ENCODE measurements at places on chromosomes 2 and 18. TPM values are rescaled to one million over a fixed set of nuclear protein-coding genes. Genes with fewer than 3 reads are reported as not detected.

Gene ANKRD30B
- total RNA-seq, result not detected

Gene TRIM43
- 0.25 TPM for total RNA-seq

Gene MZT2A
- 130 TPM for total RNA-seq

Gene UGT1A8
- total RNA-seq, result not detected

DNA sequence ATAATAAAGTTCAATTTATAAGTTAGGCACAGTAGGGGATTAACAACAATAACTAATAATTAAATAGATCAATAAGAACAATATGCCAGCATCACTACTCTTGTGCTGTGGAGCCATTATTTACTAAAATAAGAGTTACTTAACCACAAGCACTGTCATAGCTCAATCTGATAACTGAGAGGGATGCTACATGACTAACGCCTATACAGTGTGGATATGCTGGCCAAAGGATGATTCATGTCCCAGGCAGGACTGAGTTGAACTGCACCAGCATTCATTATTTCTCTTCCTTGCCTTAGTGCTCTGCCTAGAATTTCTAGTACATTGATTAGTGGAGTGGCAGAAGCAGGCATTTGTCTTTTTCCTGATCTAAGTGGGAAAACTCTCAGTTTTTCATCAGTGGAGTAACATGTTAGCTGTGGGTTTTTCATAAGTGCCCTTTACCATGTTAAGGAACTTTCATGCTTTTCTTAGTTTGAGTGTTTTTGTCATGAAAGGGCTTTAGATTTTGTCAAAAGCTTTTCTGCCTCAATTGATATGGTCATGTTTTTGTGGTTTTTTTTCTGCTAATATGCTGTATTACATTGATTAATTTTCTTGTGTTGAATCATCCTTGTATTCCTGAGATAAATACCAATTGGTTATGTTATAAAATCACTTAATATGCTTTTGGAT is 21.7 kb downstream of the KIAA1328 start:
- H3K27ac ChIP-seq, result peak overlapping the region; percentile 7
- no peak for DNase-seq
- no peak overlapping the region for H3K4me3 ChIP-seq
- H3K4me1 ChIP-seq, result peaks cover 7% of the 10 kb centered on the region
- H3K36me3 ChIP-seq, result peaks cover 29% of the 10 kb centered on the region
- H3K27me3 ChIP-seq, result no peaks in the 10 kb centered on the region

DNA sequence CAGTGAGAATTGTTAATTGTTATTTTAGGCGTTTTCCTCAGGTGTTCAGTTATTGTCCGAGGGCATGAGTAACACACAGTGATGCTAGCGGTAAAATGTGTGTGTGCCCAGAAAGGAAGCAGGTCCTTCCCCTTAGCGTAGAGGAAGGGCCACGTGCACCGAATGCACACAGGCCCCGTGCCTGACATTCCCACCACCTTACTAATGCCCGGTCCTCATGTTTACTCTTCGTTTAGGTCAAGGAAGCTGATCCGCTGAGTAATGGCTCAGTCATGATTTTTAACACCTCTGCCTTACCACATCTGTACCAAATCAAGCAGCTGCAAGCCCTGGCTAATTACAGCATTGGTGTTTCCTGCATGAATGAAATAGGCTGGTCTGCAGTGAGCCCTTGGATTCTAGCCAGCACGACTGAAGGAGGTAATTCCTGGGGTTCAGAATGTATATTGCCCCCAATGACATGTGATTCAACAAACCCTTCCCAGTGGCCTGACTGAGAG is 76.7 kb downstream of the MERTK start:
- no peak overlapping the region for H3K4me3 ChIP-seq
- no peak overlapping the region for H3K27ac ChIP-seq
- H3K4me1 ChIP-seq, result peaks cover 12% of the 10 kb centered on the region
- no peaks in the 10 kb centered on the region for H3K36me3 ChIP-seq

DNA sequence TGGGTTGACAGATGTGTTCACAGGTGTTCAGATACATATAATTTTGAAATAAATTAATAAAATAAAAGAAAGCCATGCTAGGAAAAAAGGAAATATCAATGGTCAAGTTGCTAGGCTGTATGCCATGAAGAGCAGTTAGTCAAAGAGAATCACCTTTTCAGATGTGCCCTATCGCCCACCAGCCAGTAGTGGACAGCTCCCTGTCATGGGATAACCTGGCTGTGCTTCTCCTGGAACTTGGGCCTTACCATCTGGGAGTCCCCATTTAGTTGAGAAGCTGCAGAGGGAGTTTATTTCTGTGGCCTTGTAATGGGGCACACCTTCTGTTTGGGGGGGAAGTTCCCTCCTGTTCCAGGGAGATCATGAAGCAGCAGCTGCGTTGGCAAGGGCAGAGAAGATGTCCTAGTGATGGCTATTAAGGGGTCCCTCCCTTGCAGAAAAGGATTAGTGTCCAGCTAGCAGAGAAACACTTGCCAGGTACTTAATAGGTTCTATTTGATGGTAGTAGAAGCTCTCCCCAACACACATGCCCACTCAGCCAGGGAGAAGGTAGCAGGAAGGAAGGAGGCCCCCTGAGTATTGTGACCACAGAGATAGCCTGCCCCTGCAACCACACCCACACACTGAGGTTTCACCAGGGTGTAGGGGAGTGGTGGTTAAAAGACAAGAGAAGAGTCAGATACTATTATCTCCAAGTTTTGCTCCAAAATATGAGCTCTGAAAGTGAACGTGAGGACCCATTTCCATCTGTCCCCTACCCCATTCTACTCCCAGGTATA is 117.7 kb downstream of the B3GNT2 start:
- DNase-seq, result peak; percentile 24
- H3K36me3 ChIP-seq, result no peaks in the 10 kb centered on the region
- peaks cover 40% of the 10 kb centered on the region for H3K4me1 ChIP-seq
- H3K27ac ChIP-seq, result peak overlapping the region; percentile 18

GRCh38 chr2:241774419-241775222 is 2.0 kb upstream of the GAL3ST2 start:
- no peaks in the 10 kb centered on the region for H3K27me3 ChIP-seq
- DNase-seq, result no peak
- no peak overlapping the region for H3K27ac ChIP-seq
- H3K4me3 ChIP-seq, result no peak overlapping the region
- peaks cover 5% of the 10 kb centered on the region for H3K4me1 ChIP-seq
- no peaks in the 10 kb centered on the region for H3K36me3 ChIP-seq

Measured in activated T-helper 2 cell treated with anti-CD3 and anti-CD28 coated beads, Interferon-gamma antibody, Interleukin-2, Interleukin-4, amounts not matched to agents 10 μg/mL and 5 μg/mL and 100 μg/mL, durations not matched to agents 14 hours and 24 hours and 36 hours (primary cell).